ENCODE measurements at places on chromosomes 3 and 15.

GRCh38 chr3:18649666-18650363 is 224.7 kb upstream of the SATB1 start:
- no peak for DNase-seq

DNA sequence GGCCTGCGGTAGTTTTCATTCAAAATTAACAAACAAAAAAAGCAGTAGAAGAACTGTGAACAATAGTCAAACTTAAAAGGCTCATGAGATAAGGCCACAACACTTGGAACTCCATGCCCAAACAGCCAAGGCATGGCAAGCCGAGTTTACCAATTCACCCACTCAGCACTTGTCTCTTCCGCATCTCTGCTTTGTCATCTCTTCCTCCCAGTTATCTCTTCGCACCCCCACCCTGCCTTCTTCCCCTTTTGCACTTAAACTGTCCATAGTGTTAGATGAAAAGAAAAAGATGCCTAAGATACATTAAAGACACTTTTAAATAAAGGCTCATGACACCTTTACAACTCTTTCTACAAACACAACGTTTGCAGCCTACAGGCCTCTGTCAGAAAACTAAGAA is 11.1 kb downstream of the TLE3 start:
- DNase-seq, result no peak

DNA sequence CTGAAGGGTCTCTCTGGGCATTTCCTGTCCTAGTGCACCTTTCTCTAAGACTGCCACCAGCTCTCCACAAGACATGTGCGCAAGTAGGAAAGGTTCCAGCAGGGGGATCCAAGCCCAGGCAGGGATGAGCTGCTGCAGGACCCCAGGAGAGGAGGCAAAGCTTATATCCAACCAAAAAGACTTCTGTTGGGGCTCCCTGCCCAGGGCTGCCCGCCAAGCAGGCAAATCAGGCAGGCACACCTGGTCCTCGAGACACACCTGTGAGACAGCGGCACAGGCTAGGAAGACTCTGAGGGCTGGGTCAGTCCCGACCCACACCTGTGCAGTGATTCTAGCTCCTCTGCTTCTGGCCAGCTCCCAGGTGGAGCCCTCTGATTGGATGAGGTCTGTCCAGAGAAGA is 80.6 kb downstream of the MYLK start:
- DNase-seq, result no peak

GRCh38 chr3:53274938-53275605 is 19.2 kb upstream of the TKT start:
- no peak for DNase-seq

DNA sequence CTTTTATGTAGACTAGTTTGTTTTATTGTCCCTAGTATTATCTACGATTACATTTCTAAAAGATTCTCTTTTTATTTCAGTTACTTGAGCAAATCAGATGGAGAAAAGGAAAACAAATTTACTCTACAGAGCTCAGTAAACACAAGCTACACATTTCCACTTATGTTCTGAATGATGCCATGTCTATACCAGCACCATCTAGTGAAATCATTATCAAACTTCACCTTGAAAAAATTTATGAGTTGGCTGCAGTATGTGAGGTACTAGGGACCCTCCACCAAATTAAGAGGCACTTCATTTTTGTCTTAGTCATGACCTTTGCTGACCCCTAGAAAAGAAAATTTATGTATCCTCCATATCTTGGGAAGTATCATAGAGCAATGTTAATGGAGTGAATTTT is 827.4 kb downstream of the SI start:
- DNase-seq, result no peak

DNA sequence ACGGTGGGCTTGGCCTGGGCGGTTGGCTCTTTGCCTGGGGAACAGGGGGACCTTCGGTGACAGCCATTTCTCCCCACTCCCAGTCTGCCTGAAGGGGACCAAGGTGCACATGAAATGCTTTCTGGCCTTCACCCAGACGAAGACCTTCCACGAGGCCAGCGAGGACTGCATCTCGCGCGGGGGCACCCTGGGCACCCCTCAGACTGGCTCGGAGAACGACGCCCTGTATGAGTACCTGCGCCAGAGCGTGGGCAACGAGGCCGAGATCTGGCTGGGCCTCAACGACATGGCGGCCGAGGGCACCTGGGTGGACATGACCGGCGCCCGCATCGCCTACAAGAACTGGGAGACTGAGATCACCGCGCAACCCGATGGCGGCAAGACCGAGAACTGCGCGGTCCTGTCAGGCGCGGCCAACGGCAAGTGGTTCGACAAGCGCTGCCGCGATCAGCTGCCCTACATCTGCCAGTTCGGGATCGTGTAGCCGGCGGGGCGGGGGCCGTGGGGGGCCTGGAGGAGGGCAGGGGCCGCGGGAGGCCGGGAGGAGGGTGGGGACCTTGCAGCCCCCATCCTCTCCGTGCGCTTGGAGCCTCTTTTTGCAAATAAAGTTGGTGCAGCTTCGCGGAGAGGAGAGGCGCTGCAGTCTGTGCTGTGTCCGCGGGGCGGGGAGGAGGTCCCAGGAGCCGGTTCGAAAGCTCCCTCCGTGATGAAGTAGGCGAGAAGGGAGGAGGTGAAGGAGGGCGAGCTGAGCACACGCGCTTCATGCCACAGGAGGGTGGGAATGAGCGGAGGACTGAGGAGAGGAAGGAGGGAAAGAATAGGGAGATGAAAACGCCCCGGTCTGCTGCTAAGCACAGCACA is 9.6 kb downstream of the CLEC3B start:
- peak; percentile 39 for DNase-seq

DNA sequence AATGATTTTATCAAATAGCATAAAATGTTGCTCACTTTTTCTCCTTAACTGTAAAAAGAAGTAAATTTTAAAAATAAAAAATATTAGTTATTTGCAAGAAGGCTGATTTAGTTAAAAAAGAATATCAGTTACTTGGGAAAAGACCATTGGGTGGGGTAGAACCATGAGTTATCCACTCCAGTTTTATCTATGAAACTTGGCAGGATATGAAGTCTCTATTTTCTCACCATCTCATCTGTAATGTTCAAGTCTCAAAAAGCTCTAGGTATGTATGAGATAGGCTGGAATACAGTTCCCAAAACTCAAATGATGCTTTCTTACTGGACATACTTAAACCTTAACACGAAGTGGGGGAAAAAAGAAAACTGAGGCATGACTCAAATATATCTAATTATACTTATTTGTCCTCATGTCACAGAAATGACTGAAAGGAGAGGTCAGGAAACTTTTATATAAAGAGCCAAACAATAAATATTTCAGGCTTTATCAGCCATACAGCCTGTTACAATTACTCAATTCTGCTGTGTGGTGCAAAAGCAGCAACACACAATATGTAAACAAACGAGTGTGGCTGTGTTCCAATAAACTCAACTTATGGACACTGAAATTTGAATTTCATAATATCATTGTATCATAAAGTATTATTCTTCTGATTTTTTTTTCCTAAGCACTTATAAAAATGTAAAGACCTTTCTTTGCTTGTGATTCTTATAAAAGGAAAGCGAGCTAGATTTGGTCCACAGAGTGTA is 131.8 kb downstream of the TBL1XR1 start:
- no peak for DNase-seq

- no peak for DNase-seq
Observed at GRCh38 chr15:28942571-28942970, 56.8 kb downstream of the APBA2 start.

DNA sequence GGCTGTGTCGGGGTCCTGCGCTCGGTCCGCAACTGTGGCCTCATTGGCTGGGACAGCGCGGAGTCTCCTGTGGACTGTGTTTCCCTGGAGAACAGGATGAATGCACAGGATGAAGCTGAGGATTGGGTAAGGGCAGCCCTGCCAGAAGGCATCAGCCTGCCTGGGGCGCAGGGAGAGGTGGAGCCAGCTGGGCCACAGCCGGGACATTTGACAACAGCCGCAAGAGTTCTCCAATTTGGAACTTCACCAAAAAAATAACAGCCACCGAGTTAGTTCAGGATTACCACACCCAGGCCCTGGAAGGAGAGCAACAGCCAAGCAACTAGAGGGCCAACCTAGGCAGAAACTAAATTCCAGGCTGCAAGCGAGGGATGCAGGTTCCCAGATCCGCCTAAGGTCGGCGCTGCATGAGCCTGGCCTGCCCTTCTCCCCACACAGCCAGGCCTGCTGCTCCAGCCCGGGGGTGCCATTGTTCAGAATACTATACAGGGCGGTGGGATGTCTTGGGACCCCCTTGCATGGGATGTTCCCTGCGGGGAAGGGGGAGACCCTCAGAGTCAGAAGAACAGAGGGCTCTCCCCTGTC is 229.3 kb downstream of the OCA2 start:
- no peak for DNase-seq

GRCh38 chr3:120177151-120177550 is 82.9 kb upstream of the GSK3B start:
- peak; percentile 94 for DNase-seq

- no peak for DNase-seq
Observed at GRCh38 chr3:141643391-141643790, 94.7 kb upstream of the RNF7 start.

GRCh38 chr3:47583320-47584075 is 4.8 kb upstream of the CSPG5 start:
- peak; percentile 54 for DNase-seq

- DNase-seq, result peak; percentile 14
Observed at GRCh38 chr3:60363817-60364216, 887.4 kb downstream of the FHIT start.

- DNase-seq, result no peak
Observed at GRCh38 chr3:66014651-66015050, 24.1 kb downstream of the MAGI1 start.

DNA sequence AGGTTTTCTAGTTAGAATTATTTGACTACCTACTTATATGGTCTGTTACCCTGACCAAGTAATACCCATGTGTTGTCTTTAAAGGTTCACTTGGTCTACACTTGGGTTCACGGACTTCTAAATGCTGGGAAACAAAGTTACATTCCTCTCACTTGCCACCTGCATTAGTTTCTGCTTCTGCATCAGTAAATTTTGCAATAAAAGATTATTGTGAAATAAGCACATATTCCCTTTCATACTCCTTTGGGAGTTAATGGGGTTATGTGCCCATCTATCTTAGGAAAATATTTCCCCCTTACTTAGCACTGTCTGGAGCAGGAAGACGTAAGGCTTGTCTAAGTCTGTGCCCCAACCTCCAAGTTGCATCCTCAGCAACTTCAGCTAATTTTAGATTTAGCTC is 160.7 kb downstream of the FRMD5 start:
- no peak for DNase-seq

- DNase-seq, result peak; percentile 76
Observed at GRCh38 chr3:98563661-98564281, 29.6 kb downstream of the CPOX start.

GRCh38 chr15:25378501-25378901 is 60.3 kb downstream of the UBE3A start:
- DNase-seq, result peak; percentile 10

DNA sequence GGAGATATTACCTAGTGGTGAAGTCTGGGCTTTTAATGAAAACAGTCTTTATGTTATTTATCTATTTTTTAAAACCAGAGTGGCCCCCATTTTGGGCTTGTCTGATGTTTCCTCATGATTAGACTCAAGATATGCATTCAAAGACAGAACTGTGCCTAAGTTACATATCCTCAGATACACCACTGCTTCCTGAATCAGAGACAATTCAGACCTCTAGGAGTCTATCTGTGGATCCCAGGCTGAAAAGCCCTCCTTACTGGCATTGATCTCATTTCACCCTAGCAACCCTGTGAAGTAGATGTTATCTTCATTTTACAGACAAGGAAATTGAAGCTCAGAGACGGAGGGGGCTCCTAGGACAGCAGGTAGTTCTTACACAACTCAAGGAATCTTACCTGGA is 16.8 kb upstream of the TGM5 start:
- DNase-seq, result no peak

DNA sequence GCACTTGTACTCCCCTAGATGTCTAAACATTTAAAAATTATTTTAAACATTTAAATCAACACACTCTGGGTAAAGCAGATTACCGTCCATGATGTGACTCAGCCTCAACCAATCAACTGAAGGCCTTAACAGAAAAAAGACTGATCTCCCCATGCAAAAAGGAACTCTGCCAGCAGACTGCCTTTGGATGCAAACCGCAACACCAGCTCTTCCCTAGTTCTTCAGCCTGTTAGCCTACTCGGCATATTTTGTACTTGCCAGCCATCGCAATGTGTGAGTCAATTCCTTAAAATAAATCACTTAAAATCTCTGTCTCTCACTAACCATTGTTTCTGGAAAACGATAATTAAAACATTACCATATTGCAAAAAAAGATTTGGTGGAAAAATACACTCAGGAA is 375.9 kb downstream of the RSL24D1 start:
- DNase-seq, result no peak

- DNase-seq, result no peak
Observed at GRCh38 chr15:74807282-74807681, 5.4 kb upstream of the LMAN1L start.

DNA sequence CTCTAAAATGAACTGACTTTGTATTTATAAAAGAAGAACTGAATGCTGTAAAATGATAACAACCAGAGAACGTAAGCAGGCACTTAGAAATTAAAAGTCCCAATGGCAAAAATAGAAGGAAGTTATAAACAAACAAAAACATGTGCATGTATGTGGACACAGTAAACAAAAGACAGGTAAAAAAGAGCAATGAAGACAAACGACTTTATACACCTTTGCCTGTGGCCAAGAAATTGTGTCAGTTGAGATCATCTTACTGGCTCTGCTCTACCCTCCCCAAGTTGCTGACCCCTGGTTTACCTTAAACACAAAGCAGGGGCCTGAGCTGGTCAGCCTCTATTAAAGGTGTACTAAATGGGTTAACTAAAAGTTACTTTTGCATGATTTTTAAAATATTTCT is 41.7 kb upstream of the GP5 start:
- DNase-seq, result no peak

DNA sequence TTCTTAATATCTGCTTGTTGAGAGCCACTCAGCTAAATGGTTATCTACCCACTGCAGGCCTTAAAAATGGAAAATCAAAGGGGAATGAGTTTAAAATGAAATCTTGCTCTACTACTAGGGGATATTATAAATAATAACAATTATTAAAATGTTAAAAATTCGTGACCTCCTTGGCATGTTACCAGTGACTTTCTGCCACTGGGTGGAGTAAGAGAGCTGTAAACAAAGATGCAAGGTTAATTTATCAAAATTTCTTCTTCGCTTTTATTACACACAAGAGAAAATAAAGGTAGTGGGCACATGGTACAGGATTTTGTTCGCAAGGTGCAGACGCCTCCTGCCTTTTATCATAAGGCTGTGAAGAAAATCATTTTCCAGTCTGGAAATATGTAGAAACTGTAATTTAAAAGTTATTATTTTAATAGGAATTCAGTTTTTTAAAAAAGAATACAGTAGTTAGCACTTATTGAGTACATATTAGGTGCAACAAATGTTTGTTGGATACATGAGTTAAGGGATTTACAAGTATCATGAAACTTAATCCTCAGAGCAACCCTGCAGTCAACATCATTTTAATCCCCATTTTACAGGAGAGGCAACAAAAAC is 272.6 kb downstream of the SUCLG2 start:
- DNase-seq, result peak; percentile 46

DNA sequence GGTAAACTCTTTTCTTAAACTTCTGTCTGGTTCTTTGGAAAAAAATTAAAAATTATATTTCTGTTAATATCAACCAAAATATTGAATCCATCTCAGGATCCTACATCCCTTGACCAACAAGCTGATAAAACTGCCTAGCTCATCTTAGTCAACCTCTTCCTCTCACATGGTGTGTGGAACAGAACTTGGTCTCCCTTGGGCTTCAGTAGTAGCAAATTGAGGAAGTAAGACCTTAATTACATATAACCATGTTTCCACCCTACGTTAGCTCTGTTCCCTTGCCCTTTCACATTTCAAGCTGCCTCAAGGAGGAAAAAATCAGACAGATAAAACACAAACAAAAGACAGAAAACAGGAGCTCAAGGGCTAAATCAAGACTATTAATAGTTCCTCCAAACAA is 116.4 kb downstream of the GREM1 start:
- DNase-seq, result no peak

- peak; percentile 37 for DNase-seq
Observed at GRCh38 chr3:29440413-29441305, 159.8 kb downstream of the RBMS3 start.
